ENCODE measurements at places on chromosomes 7 and 10.

GRCh38 chr10:75994357-75995040, 563.1 kb downstream of the LRMDA start:
- DNase-seq: no peak

GRCh38 chr10:100100651-100101184, 19.0 kb upstream of the CPN1 start:
- DNase-seq: no peak

GRCh38 chr7:1694611-1695511, 24.8 kb downstream of the ELFN1 start:
- DNase-seq: no peak

DNA sequence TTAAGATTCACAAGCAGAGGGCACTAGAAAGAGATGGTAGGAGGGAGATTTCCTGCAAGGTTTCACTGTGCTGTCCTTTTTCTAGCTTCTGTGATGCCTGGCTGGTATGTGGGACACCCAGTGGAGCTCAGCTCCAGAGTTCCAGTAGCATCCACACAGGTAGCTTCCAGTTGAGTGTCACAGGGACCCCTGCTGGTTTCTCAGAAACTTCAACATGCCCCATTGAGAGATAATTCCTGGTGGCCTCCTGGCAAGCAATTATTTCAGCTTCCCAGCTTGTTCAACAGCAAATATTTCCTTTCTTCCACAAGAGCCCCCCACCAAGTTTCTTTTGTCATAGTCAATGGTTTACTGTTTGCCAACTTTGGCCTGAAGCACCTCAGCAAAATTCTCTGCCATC, 858.7 kb downstream of the REEP3 start:
- DNase-seq: no peak

DNA sequence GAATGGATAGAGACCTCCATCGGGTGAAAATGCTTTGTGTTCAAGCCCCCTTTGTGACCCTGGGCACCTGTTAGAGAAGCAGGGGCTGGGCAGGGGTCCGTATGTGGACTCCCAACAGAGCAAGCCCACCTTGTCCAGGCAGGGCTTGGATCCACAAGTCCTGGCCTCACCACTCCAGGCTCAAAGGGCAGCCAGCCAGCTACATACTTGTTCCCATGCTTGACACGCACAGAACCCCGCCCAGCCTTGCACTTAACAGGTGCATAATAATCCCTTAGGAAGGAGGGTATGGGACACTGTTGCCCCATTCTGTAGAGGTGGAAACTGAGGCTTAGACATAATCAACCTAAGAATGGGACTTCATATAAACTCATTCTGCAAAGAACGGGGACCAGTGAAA, 160.6 kb downstream of the PRKAG2 start:
- DNase-seq: no peak
